ENCODE measurements at places on chromosomes 7 and 10.

- DNase-seq: no peak
Measured at GRCh38 chr7:134901389-134902020, 84.8 kb upstream of the AGBL3 start.

GRCh38 chr10:92699518-92700381 is 10.0 kb downstream of the HHEX start:
- DNase-seq: no peak

DNA sequence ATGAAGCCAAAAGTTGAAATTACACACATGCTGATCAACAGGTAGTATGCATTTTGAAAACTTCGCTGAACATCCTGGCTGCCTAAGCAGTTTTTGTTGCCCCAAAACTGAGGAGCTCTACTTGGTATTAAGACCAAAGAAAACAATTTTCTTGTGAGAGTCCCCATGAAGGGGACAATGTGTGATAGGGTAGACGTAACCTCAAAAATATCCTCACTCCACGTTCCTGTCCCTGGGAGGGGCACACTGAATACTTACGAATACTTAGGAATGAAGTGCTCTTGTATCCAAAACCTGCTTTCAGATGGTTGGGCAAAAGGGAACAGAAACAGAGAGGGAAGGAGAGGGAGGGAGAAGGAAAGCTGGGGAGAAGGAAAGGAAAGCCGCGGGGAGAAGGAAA is 24.7 kb downstream of the CCDC6 start:
- no peak for DNase-seq

GRCh38 chr7:114450431-114450830 is 35.8 kb downstream of the FOXP2 start:
- DNase-seq: no peak

DNA sequence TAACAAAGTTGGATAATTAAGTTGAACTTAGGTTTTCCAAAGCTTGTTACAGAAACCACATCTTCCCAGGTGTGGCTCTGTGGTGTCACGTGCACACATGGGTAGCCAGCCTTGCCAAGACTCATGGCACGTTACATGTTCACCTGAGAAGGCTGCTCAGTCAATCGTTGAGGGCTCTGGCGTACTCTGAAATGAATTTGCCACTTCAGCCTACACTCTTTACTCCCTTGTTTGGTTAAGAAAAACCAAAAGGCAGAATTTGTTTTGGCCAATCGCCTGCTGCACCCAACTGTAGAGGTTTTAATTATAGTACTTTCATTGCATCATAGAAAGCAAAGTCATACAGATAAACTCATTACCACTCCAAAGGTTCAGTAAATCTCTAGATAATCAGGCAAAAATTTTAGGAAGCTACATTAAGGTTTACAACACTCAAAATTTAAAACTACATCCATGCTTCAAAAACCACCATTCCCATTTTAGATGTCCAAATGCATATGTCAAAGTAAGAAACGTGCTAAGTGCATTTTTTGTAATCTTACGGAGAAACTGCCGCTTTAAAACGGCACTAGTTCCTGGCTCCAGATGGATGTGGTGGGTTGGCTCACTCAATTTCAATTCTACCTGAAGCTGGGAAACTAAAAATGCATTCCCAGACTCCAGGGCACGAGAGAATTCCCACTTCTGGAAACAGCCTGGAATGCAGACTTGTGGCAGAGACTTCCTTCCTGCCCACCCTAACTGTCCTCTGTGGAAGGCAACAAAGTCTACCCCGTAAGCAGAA is 88.4 kb downstream of the DIP2C start:
- DNase-seq: no peak

GRCh38 chr7:132480534-132480933 is 95.7 kb downstream of the PLXNA4 start:
- DNase-seq: no peak

GRCh38 chr10:44862006-44862751 is 49.0 kb upstream of the TMEM72 start:
- no peak for DNase-seq

DNA sequence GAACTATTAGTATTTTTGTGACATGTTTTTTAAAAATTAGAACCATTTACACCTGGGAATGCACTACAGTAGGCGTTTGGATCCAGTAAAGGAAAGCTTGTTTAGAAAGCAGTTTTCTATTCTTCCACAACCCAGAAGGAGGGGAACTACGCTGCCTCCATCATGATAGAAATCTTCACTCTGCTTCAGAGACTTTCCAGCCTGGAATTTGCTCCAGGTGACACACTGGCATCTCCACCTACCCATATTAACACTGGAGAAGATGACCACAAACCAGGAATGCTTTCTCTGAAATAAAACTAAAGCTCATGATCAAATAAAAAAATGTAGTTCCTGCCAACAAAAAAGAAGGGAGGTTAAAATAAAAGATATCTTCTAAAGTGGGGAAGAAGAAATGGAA is 66.3 kb downstream of the ARHGAP22 start:
- DNase-seq: no peak

- DNase-seq: no peak
Measured at GRCh38 chr7:106874076-106874475, 9.0 kb downstream of the PIK3CG start.

GRCh38 chr7:121547544-121548092 is 151.5 kb upstream of the FAM3C start:
- DNase-seq: peak; percentile 6

- DNase-seq: no peak
Measured at GRCh38 chr7:142592664-142593063, 156.6 kb upstream of the PRSS1 start.

- DNase-seq: no peak
Measured at GRCh38 chr7:94906065-94906851, 1.1 kb upstream of the PPP1R9A start.

- DNase-seq: no peak
Measured at GRCh38 chr10:127398140-127398970, 150.8 kb upstream of the NPS start.

DNA sequence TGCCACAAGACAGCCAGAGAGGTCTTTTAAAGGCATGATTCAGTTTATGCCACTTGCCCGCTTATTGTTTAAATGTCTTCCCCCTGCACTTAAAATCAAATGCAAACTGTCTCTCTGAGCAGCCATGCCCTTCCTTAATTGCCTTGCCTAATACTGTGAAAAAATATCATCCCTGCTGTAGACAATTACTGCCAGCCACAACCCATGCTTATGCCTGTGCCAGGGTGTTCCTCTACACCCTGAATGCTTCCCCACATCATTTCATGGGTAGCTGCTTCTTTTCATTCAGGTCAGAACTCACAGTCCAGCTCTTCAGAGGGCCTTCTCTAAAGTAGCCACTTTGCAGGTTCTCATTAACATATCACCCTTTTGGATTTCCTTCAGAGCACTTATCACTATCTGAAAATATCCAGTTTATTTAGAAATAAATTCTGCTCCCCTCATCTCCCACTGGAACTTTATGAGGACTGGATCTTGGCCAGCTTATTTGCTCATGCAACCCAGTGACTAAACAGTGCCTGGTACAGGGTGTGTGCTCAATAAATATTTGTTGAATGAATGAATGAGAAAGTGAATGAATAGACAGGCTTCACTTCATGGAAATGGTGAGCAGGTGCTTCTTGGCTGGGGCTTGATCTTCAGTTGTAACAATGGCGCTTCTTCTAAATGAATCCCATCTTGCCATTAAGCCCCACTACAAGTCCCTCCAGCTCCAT is 162.4 kb upstream of the MDFIC start:
- DNase-seq: no peak

- no peak for DNase-seq
Measured at GRCh38 chr7:90817151-90817550, 221.0 kb downstream of the CDK14 start.

DNA sequence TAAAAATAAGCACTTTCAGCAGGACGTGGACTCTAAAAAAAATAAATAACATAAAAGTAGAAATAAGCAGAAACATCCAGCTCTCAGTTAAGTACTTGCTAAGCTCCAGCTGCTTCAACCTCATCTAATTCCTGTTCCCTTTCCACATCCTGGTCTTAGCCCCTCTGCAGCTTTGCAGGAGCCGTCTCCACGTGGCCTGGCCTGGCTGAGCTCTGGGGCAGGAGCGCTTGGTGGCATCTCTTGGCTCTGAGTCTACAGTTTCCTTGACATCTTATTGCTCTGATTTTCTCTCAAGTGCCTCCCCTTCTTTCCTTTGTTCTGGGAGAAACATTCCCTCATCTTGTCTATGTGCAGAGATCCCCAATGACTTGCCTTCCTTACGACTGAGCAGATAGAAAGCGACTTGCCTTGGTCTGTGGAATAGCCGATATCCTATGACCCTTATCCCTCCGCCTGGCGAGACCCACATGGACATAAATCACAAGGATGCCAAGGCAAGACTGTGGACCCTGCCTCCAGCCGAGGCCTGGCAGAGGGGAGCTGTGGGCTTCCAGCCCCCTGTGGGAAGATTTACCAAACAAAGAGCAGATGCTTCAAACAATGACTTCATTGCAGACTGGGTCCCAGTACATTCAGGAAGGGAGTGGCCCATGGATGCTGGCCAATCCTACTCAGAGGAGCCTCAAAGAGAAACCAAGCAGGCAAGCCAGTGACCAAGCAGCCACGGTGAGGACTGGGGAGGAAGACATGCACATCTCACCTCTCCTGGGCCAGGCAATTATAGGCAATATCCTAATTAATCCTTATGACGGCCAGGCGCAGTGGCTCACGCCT is 61.9 kb downstream of the SPOCK2 start:
- DNase-seq: no peak

GRCh38 chr7:101824440-101824839 is 7.0 kb downstream of the CUX1 start:
- no peak for DNase-seq

DNA sequence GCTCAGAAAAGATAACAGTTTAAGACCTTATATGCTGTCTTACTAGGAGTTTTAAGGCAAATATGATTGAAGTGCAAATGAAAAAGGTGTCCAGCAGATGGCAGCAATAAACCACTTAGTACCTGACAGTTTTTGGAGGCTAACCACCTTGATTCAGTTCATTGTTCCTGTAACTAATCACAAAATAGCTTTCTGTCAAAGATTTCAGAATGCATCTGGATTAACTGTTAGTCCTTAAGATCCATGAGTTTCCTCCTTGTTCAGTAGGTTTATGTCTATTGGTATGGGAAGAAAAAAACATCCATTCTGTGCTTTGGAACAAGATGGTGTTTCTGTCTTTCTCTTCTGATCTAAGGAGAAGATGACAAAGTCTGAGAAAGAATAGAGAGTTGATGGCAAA is 46.6 kb downstream of the CCSER2 start:
- peak; percentile 23 for DNase-seq

GRCh38 chr10:133034092-133034491 is 53.6 kb upstream of the ADGRA1 start:
- peak; percentile 46 for DNase-seq

DNA sequence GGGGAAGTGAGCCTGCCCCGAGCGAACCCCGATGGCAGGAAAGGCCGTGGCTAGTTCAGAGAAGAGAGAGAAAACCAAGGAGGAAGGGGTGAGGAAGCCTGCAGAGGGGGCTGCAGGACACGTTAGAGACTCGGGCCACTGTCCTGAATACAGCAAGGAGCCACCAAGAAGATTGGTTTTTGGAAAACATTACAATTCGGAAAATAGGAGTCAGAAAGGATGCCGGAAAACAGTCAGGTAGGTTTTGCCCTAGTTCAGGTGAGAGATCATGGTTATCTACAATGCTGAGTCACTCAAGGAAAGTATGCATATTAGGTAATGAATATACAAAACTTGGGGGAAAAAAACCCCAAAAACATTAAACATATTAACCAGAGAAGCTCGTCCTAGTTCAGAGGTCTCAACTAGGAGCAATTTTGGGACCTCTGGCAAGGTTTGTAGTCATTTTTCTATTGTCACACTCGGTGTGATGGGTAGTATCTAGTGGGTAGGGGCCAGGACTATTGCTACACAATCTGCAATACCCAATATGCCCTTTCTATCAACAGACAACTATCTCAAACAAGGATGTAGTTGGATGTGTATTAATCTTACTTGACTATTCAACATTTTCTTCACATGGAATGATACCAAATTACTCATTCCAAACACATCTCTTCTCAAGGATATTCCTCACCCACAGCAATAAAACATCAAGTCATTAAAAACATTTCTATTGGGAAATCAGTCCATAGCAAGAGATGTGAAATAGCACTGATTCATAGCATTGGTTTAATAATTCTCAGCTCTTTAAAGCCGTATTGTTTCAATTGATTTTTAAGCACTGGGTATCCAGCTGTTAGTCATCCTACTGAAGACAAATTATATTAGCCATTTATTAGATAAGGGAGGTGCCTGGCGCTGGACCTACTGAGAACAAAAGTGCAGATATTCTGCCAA is 74.4 kb upstream of the RSU1 start:
- no peak for DNase-seq

- DNase-seq: no peak
Measured at GRCh38 chr7:22572292-22572691, 72.3 kb upstream of the STEAP1B start.

DNA sequence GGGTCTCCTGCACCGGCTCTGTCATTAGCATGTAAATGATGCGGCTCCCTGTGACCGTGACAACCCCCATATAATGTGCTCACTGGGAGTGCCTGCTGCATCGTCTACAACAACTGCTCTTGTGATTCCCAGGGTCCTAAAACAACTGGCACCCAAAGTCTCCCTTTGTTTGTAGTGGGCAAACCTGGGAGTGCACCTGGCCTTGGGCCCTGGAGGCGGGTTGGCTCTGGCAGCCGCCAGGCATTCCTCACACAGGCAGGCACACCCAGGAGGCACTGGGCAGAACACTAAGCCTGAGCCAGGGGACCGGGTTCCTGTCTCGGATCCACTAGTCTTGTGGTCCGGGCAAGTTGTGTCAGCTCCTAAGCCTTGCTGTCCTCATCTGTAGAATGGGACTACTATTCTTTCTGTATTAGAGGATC is 115.5 kb upstream of the GPR26 start:
- no peak for DNase-seq

DNA sequence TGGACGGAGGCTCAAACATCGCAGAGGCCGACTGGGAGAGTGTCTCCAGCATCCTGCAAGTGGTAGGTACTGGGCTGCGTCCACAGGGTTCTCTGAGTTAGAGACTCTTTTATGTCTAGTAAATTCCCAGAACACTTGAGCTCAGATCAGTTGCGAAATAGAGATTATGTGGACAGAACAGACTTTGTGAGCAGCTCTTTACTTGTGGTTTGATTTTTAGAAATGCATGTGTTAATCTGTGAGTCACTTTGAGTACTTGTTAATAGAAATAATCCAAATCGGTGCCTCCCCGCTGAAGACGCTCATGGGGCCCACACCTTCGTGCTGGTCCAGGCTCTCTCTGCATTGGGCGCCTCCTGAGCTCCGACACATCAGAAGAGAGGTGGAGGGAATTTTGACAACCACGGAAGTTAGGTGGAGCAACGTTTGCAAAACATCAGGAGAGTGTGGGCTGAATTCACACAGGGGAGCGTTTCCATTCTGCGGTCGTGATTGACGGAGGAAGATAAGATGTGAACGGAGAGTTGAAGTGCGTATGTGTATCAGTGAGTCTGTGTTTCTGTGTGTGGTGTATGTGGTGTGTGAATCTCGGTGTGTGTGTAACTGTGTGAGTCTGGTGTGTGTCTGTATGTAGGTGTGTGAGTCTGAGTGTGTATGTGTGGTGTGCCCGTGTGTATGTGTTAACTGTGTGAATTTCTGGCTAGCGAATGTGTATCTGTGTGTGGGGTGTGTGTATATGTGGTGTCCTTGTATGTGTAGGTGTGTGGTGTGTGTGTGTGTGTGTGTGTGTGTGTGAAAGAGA is 32.1 kb downstream of the PFKP start:
- DNase-seq: no peak

- no peak for DNase-seq
Measured at GRCh38 chr10:44384601-44385025, 284 bp downstream of the CXCL12 start.

GRCh38 chr7:88217675-88218428 is 2.0 kb downstream of the SRI start:
- no peak for DNase-seq

- DNase-seq: no peak
Measured at GRCh38 chr7:155322530-155322929, 24.9 kb downstream of the INSIG1 start.

GRCh38 chr10:52769966-52770365 is 2.6 kb downstream of the MBL2 start:
- no peak for DNase-seq

Measured in cerebellar nuclear complex (tissue), 1 donor.